Effector memory CD4-positive, alpha-beta T cell (primary cell): ENCODE measurements at places on chromosomes 5 and 9.

DNA sequence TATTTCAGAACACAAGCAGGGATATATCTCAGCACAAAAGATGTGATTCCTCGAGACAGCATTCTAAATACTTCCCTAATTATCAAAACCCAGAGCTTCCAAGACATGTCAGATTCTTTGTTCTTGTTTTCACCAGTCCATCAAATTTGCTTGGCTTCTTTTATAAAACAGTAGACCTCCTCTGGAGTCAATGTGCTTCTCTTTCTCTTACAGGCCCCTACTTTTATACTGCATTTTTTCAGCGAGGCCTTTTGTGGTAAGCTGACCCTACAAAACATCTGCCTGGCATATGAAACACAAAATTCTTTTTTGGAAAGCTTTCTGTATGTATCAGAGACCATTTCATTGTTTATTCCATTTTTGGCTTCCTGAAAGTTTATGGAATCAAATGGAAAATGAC lies 81.8 kb downstream of the ARSB start:
- DNase-seq, result no peak

DNA sequence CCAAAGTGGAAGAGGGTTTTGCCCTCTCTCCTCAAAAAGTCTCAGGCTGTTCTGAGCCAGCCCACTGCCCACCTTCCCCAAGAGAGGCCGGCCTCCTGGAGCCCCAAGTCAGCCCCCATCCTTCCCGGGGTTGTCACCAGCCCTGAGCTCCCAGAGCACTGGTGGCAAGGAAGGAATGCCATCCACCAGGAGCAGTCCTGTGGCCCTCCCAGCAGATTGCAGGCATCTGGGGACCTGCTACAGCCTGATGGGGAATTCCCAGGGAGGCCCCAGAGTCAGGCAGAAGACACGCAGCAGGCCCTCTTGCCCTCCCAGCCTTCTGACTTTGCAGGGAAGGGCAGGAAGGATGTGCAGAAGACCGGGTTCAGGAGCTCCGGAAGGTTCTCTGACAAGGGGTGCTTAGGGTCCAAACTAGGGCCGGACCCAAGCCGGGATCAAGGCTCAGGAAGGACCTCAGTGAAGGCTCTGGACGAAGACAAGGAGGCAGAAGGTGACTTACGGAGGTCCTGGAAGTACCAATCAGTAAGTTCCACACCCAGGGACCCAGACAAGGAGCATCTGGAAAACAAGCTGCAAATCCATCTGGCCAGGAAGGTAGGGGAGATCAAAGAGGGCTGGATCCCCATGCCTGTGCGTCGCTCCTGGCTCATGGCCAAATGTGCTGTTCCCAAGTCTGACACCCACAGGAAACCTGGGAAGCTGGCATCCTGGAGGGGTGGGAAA lies 3.7 kb downstream of the SPATA31E1 start:
- DNase-seq, result no peak

GRCh38 chr9:109401169-109401989 lies 80.5 kb upstream of the EPB41L4B start:
- DNase-seq, result no peak

DNA sequence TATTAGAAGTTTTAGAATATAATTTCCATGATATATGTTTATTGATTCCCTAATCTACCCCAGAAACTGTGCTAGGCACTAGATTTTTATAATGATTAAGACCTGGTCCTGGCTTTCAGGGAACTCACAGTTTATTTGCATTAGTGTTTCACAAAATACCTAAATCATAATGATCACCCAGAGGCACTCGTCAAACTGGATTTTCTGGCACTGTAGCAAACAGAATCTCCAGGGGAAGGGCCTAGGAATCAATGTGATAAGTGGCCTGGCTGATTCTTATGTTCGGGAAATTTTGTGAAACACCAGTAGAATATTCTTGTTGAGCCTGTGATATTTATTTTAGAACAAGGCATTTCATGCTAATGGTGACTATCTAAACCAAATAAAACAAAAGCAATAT lies 37.4 kb upstream of the SRP19 start:
- no peak for DNase-seq

- no peak for DNase-seq
Observed at GRCh38 chr5:174636094-174636493, 88.3 kb upstream of the MSX2 start.

- DNase-seq, result no peak
Observed at GRCh38 chr5:6631441-6631840, 1.4 kb downstream of the NSUN2 start.

GRCh38 chr9:37438359-37438758 lies 15.9 kb downstream of the GRHPR start:
- DNase-seq, result no peak

DNA sequence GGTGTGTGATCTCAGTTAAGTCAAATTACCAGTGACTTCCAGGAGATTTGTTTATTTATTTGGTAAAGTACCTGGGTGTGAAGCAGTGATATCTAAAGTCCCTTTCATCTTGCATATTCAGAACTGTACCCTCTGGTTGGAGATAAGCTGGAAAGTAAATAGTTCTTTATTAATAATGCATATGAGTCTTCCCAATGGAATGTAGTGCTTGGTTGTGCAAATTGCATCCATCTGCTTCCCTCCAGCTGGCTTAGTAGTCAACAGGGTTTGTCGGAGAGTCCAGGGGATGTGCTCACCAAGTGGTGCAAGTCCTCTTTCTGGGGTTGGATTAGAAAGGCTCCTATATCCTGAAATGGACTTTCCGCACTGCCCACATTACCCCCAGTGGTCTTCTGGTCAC lies 42.0 kb downstream of the TRPM3 start:
- DNase-seq, result no peak

DNA sequence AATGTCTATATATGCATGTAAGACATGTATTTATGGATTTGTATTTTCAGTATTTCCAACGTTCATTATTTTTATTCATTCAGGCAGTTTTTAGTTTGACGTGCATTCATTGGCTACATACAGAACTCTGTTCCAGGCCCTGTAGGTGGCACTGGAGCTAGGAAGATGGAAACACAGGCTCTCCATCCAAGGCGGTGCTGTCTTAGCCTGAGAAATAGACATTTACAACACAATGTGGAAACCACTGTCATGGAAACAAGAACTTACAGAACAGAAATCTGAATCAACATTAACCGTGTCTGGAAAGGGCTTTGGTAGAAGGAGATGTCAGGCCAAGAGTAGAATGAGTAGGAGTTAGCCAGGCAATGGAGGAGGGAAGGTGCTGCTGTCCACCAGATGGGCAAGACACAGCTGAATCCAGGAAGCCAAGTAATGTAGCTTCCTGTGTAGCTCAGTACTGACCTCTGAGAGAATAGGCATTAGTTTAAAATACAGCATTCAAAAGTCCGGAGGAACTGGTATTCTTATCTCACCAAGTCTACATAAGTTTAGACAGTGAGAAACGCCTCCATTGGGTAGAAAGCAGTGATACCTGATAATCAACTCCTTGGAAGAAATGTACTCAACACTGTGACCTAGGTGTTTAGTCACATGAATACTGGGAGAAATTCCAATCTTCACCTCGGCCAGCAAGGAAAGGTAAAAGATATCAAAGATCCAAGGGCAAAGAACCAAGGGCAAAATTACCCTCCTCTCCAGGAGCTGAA lies 388.6 kb upstream of the CDH6 start:
- no peak for DNase-seq

- DNase-seq, result no peak
Observed at GRCh38 chr9:134040781-134041648, 15.7 kb downstream of the BRD3OS start.

GRCh38 chr5:167358868-167359492 lies 932.5 kb upstream of the WWC1 start:
- no peak for DNase-seq

DNA sequence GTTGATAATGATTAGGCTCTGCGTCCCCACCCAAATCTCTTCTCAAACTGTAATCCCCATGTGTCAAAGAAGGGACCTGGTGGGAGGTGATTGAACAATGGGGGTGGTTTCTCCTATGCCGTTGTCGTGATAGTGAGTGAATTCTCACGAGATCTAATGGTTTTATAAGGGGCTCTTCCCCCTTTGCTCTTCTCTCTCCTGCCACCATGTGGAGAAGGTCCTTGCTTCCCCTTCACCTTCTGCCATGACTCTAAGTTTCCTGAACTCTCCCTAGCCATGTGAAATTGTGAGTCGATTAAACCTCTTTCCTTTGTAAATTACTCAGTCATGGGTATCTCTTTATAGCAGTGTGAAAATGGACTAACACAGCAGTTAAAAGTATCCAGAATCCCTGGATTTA lies 715.2 kb upstream of the DMAC1 start:
- DNase-seq, result no peak

GRCh38 chr9:132037458-132037857 lies 42.2 kb downstream of the MED27 start:
- DNase-seq, result no peak

DNA sequence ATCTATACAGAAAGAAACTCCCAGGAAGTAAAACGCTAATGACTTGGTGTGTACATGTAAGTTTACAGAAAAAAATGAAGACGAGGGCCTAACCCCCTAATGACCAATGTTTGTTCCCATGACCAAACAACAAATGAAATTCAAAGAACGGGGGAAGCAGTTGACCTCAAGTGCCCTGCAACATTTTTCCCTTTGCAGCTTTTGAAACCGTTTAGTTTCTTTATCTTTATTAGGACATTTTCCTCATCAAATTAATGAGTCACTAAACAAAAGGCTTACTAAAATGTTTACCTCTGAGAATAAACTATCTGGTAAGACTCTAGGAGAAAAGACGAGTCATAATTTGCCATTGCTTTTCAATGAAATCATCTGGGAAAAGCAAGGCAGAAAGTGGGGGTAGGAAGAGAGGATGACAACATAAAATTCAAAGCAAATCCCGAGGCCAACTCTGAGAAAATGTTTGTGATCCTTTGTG lies 57.4 kb downstream of the LHFPL2 start:
- DNase-seq, result no peak

- no peak for DNase-seq
Observed at GRCh38 chr5:89204756-89205155, 321.8 kb upstream of the MEF2C start.

GRCh38 chr5:95668728-95669127 lies 14.1 kb downstream of the SPATA9 start:
- no peak for DNase-seq

GRCh38 chr5:10741661-10742060 lies 19.4 kb downstream of the DAP start:
- DNase-seq, result no peak

DNA sequence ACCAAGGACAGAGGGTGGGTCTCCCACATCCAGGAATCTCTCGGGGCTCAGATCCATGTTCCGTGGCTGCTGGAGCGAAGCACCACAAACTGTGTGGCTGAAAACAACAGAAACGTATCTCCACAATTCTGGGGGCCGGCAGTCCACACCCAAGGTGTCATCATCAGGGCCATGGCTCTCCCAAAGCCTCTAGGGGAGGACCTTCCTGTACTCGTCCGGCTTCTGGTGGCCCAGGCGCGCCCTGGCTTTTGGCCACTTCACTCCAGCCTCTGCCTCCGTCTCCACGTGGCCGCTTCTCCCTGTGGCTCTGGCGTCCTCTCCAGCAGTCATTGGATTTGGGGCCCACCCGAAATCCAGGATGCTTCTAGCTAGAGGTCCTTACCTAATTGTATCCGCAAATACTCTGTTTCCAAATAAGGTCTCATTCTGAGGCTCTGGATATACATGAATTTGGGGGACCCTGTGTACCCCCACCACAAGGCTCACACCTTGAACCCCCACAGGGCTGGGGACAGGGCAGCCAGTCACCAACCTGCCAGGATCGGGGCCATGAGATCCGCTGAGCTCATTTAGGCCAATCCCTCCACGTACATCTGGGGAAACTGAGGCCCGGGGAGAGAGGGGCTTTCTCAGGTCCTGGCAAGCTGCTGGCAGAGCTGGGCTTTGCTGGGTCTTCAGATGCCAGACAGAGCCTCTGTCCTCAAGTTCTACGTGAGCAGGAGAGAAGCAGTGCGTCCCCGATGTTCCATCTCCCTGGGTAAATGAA lies 158.2 kb downstream of the OLFM1 start:
- DNase-seq, result no peak

- DNase-seq, result no peak
Observed at GRCh38 chr9:126613651-126614050, at the start of gene LMX1B. LMX1B (plus strand) TSS chr9:126613928; CDS start chr9:126614450, 522 bp downstream.

- no peak for DNase-seq
Observed at GRCh38 chr5:2024986-2025721, 142.4 kb upstream of the IRX4 start.

GRCh38 chr5:107430071-107430625 lies 240.6 kb downstream of the EFNA5 start:
- DNase-seq, result no peak

- DNase-seq, result no peak
Observed at GRCh38 chr5:107063511-107063910, 607.2 kb downstream of the EFNA5 start.

DNA sequence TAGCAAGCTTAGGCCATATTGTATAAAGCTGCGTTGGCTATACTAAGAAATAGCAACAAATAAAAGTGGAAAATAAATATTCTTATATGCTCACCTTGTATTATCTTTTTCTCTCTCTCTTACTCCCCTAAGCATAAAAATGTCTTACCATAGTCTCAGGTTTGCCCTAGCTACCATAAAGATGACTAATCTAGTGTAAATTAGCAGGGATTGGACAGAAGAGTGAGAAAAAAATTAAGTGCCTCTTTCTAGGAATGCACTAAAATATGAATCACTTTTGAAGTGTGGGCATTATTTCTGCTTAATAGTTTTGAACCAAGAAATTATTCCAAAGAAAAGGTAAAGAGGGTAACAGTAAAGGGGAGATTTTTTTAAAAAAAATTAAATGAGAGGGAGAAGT lies 201.3 kb downstream of the HINT1 start:
- no peak for DNase-seq
